ENCODE measurements at places on chromosomes 12 and 14. TPM values are rescaled to one million over a fixed set of nuclear protein-coding genes. Genes with fewer than 3 reads are reported as not detected.

Gene MYO1A
- 5.8 TPM for total RNA-seq

GRCh38 chr14:38762845-38763244 is 340.2 kb downstream of the SEC23A start:
- DNase-seq, result no peak

DNA sequence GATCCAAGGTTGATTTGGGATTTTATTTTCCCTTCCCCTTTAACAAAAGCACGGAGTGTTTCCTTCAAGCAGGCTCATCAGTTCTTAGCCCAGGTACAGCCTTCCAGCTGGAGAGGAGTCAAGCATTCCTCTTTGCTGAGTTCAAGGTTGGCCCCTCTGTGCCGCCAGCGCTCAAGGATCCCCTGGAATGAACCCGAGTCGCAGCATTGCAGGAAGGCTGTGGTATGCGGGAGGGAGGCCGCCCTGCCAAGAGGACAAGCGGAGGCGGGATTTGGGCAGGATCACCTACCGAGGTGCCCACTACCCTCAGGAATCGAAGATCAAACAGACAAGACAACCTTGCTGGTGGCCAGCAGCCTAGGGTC is 53.9 kb upstream of the NCOR2 start:
- DNase-seq, result peak; percentile 80

GRCh38 chr12:47730341-47730744 is 5.1 kb upstream of the ENDOU start:
- DNase-seq, result no peak
